NT2/D1 (cell line): ENCODE measurements at places on chromosomes 2 and 18.
A peak's percentile ranks its signal among the peaks of the same experiment; 100 is the strongest.

DNA sequence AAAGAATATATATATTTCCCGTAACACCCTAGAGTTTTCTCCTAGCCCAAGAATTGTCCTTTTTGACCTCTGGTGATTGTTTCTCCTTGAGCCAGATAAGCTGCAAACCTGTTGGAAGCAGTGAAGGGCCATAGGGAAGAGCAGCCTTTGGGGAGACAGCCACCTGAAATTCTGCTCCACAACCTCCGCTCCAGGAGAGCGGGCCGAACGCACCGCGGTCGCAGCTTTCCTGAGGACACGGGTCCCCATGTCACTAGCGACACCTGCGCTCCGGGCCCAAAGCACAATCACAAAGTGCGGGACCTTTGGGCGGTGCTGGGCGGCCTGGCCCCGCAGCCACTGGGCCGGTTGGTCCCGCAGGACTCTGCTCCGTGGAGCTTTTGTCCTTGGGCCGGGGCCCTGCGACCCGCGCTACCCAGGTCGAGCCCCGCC lies 557 bp upstream of the DSG2 start:
- DNase-seq, result no peak

DNA sequence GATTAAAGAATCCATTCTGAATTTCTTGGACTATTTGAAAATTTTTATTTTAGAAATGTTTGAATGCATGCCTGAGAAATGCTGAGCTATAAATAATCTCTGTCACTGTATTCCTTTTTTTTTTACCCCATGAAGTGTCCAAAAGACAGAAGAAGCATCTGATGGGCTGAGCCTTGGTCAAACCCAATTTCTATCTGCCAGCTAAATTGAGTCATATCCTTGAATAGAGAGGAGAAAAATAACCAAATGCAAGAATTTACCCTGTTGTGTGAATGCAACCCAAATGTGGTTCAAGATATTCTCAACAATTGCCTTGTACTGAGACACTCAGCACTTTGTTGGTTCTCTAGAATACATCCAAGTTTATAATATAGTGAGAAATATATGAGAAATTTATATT lies 223.5 kb downstream of the UBE2E3 start:
- no peak for DNase-seq

DNA sequence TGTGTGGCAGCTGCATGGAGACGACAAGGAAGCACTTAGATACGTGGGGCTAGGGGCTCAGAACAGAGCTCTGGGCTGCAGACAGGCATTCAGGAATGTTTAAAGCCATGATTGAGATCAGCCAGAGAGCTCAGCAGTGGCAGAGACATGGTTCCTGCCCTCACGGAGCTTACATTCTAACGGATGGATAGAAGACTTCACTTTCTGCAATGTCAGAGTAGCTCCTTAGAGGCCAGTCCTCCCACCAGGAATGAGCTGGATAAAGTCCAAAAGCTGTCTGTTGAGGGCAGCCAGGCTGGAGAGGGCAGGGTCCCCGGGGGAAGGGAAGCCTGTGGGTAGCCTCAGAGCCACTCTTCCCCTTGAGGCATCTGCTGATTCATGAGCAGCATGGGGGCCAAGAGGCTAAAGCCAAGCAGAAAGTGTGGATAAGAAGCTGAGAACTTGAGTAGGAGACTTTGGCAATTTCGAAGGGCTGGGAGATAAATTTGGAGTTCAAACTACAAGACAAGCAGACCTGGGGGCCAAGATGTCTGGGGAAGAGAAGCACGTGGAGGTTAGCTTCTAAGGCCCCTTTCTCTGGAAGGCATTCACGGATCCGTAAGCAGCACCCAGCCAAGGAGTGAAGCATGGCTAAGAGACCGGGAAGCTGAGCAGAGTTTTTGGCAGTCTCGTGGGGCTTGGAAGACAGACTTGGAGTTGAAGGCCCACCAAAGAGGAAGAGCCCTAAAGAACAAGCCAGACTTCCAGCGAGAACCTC lies 9.7 kb upstream of the CIB4 start:
- DNase-seq, result no peak

- no peak for DNase-seq
Observed at GRCh38 chr2:150639383-150639782, 151.9 kb upstream of the RND3 start.

DNA sequence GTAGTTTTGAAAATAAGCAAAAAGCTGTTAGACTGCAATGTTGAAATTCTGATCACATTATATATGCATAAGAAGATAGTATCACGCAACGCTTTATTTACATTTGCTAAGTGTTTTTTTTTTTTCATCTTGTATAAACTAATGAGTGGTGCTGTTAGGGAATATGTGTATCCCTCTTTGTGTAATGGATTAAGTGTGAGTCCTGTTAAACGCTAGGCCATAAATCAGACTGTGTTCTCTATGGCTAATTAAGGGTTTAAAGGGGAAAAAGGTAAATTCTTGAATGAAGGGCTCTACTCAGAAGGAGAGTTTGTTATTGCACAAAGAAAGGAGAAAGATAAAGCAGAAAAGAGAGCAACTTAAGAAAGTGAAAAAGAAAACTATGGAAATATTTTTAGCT lies 4.8 kb upstream of the ASXL3 start:
- no peak for DNase-seq

- DNase-seq, result no peak
Observed at GRCh38 chr2:40719414-40719813, 267.5 kb upstream of the SLC8A1 start.

DNA sequence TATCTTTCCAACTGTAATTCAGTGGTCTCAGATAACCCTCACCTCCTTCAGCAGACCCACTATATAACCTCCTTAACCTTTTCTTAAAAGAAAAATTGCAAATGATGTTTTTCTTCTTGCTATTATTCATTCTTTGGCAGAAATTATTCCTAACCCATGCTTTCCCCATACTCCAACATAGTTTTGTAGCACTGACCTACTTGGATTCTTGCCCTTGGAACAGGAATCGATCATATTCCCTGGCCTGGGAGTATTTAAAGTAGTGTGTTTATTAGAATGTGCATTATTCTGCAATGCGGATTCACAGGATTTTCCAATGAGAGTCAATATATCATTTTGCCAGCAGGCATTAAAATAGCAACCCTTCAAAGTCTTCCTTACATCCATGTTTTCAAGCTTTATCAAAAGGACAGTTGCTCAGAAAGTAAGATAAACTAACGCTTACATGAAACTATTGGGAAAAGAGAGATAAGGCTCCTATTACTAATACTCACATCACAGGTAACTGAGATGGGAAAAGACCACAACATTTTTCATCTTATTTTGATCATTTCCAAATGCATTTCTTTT lies 37.4 kb downstream of the CHN1 start:
- DNase-seq, result no peak

DNA sequence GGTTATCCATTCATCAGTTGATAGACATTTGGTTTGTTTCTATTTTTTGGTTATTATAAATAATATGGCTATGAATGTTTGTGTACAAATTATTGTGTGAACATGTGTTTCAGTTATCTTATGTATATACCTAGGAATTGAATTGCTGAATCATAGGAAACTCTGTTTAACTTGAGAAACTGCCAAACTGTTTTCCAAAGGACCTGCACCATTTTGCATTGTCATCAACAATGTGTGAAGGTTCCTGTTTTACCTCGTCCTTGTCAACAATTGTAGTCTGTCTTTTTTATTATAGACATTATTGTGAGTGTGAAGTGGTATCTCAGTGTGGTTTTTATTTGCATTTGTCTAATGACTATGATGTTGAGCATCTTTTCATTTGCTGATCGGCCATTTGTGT lies 17.1 kb downstream of the PDK1 start:
- no peak for DNase-seq

GRCh38 chr18:46711444-46711863 lies 45.4 kb downstream of the ST8SIA5 start:
- no peak for DNase-seq

DNA sequence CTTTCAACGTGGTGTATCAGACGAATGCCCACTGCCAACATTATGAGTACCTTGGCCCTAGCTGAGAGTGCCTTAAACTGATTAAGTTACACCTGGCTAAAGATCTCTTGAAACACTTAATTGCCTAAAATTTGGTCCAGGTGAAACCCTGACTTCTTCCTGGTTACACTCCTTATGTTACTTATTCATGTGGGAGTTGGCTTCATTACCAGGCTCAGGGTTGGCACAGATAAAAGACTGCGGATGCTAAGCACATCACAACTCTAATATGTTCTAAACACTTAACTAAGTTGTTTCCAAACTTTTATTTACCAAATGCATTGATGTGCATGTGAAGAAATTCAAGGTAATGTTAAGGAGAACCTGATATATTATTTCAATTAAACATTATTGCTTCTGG lies 298.9 kb downstream of the TCF4 start:
- DNase-seq, result no peak

GRCh38 chr2:55502590-55503141 lies 16.9 kb upstream of the CFAP36 start:
- DNase-seq, result no peak

DNA sequence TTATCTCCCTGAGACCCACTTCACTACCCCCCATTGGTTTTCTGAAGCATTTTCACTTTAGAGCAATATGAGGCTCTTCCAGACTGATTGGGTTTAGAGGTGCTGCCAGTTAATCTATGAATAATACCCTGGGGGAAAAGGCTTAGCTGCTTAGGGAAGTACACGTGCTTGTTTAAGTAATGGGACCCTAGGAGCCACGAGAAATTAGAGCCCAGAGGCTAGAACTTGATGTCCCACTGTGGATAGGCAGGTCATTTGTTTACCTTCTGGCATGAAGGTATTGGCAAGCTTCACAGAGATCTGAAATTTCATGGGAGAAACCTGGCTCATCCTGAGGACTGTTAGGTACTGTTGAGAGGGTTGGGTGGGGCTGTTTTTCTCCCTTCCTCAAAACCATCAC lies 59.7 kb downstream of the CLIP4 start:
- DNase-seq, result peak; percentile 15
